ENCODE measurements at places on chromosomes 16 and 17. TPM values are rescaled to one million over a fixed set of nuclear protein-coding genes. Genes with fewer than 3 reads are reported as not detected.

Gene MT3
- total RNA-seq = 3.5 TPM

Gene KRT16
- total RNA-seq = 2.1 TPM

Gene DPEP1
- 82.2 TPM for total RNA-seq

Gene PSMD11
- 122 TPM for total RNA-seq

Gene SEPTIN1
- not detected for total RNA-seq

Gene VMO1
- total RNA-seq = 0.58 TPM

Gene NPLOC4
- total RNA-seq = 94.2 TPM

DNA sequence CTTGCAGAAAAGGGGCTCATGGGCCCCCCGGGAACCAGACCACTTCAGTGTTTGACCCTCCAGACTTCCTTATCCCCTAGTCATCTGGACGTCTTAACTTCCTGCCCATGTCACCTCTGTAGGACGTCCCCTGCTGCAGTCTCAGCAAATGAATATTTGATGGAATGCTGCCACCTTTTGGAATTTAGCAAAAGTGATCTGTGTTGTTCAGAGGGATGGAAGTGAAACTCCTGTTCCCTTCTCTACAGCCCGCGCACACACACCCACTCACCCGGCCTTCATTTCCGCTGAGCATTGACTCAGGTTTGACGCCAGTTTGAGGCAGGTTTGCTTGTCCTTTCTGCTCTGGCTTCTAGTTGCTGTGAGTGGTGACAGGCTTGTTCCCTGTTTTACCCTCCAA, 507.2 kb upstream of the EEF2KMT start:
- peak; percentile 33 for DNase-seq

DNA sequence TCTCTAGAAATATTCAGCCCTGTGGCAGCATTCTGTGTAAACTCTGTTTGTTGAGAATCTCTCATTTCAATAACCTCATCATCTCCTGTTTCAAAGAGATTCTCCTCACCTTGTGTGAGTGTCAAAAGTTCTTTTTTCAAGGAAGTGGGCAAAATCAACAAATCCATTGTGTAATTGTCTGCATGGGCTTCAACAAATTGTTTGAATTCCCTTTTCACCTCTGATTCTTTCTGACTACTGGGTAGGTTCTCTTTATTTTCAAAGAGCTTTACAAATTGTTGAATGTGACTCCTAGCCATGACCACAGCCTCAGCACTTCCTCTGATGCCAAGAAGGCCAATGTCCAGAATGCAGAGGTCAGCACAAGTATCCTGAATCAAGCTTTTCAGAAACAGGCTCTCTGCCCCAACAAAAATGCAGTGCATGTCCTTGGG, 48.0 kb downstream of the N4BP1 start:
- no peak for DNase-seq

DNA sequence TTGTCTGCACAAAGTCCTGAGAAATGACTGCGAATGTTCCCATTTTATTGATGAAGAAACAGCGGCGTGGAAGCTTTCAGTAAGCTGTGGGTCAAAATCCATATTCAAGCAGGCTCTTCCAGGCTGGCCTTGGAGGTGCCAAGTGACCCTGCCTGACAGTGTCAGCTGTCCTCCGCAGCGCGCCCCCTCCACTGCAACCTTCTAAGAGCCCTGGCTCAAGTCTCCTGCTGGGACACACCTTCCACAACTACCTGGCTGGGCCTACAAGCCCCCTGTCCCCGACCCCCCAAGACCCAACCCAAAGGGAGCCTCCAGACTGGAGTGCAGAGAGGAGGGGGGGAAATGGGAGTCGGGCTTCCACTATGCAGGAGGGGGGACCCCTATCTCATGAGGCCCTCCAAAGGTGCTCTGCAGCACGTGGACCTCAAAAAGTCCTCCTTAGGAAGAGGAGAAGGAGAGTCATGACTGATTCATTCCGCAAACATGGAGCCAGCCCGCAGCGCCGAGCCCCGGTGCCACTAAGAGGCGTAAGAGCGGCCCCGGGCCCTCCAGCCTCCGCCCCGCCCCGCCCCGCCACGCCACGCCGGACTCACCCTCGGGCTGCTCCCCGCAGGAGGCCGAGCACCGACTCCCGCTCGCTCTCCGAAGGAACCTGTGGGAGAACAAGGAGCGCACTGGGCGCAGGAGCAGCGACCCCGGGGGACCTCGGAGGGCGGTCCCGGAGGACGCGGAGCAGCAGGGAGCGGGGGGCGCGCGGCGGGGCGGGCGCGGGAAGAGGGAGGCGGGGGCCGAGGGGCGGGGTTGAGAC, 574 bp downstream of the MPP3 start:
- DNase-seq = peak; percentile 33

DNA sequence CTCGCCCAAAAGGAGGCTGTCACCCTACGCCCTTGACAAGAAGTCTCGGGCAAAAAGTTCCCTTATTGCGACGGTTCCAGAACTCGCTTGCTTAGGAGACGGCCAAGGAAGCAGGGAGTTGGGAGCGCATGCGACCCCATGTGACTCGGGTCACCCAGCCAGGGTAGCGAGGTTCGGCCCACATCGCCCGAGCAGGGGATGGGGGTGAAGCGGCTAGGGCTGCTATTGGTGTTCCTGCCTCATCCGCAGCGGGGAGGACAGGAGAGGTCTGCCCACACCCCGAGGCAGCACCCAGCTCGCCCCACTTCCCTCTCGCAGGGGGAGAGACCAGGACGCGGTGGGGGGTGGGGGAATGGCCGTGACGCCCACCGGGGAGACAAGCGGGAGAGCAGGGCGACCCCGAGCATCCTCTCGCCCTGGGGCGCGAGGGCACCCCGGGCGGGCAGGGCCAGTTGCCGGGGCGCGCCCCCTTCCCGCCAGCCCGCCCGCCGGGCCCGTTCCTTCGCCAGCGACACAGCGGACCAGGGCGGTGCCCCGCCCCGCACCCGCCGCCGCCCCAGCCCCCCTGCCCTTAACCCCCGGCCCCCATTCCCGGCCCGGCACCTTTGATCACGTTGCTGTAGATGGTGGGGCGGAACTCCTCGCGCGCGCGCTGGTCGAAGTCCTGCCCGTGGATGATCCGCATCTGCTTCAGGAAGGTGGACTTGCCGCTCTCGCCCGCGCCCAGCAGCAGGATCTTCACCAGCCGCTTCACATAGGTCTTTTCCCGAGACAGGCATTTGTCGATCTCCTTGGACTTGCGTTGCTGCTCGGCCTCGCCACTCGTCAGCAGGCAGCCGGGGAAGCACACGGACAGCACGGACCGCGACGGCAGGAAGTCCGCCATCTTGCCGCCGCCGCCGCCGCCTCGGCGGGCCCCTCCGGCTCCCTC, 567 bp downstream of the GNA13 start:
- peak; percentile 55 for DNase-seq

DNA sequence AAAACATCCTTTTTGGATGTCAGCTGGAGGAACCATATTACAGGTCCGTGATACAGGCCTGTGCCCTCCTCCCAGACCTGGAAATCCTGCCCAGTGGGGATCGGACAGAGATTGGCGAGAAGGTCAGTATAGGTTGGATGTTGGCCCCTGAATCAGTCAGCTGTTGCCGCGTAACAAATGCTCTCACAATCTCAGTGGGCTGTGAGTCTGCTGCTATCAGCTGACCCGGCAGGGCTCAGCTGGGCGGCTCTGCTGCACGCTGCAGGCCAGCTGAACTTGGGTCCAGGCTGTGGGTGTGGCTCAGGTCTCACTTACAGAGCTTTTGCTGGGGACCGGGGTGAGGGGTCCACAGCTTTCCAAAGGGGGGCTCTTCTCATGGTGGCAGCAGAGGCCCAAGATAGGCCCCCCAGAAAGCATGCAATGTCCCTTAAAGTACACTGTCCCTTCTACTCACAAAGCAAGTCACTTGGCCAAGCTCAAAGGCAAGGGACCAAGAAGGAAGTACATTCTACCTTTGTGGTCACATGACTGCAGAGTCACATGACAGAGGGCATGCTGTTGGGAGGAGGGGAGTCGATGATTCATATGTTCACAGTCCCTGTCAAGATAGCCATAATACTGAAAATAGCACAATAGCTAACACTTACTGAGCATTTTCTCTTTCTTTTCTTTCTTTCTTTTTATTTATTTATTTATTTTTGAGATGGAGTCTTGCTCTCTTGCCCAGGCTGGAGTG, 134.2 kb downstream of the ABCC1 start:
- no peak for DNase-seq

DNA sequence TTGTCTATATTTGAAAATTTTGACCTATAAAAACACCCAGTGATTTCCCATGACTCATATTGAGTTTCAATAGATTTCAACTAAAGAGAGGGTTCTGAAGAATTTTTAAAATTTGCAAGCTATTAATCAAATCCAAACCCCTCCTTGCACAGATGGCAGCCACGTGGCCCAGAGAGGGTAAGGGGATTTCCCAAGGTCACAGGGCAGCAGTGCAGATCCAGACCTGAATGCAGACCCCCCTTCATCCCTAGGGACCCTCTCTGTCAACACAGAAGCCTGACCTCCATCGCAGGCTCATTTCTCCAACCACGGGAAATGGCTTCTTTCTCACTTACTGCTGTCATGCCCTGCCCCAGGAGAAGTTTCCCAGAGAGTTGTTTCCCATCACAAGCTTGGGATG, 24.7 kb upstream of the CES5A start:
- no peak for DNase-seq

GRCh38 chr17:82234211-82235055, 5.6 kb downstream of the SLC16A3 start:
- DNase-seq = no peak

GRCh38 chr17:51065466-51065865, 55.2 kb downstream of the SPAG9 start:
- no peak for DNase-seq

DNA sequence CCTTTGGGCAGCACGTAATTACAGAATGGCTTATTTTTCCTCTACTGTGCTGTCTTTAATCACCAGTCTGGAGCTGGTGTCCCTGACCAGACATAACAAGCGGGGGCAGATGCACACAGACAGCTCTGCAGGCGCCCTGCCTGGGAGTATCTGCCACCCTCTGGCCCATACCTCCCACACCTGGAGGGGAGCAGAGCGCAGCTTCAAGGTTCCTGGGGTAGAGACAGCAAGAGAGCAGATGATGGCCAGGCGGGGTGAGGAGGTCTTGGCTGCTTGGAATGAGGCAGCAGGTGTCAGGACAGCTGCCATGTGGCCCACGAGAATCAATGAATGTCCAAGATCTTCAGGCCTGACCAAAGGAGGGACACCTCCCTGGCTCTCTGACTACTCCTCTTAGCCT, 23.8 kb downstream of the TMEM94 start:
- DNase-seq = no peak
